ENCODE measurements at places on chromosomes 1 and 21. TPM values are rescaled to one million over a fixed set of nuclear protein-coding genes. Genes with fewer than 3 reads are reported as not detected.

- no peak overlapping the region for H3K4me3 ChIP-seq
- peaks cover 53% of the 10 kb centered on the region for H3K36me3 ChIP-seq
- no peak for DNase-seq
Measured at GRCh38 chr1:21260405-21261125, 29.7 kb downstream of the ECE1 start.

GRCh38 chr1:61782771-61783170, 40.5 kb downstream of the PATJ start:
- H3K27ac ChIP-seq, result peak overlapping the region; percentile 80
- H3K27me3 ChIP-seq, result no peaks in the 10 kb centered on the region
- H3K4me1 ChIP-seq, result peaks cover 38% of the 10 kb centered on the region

- H3K4me3 ChIP-seq, result no peak overlapping the region
- no peaks in the 10 kb centered on the region for H3K36me3 ChIP-seq
Measured at GRCh38 chr1:118940957-118941356, 47.2 kb downstream of the TBX15 start.

- H3K4me1 ChIP-seq, result no peaks in the 10 kb centered on the region
- H3K36me3 ChIP-seq, result no peaks in the 10 kb centered on the region
- H3K27me3 ChIP-seq, result no peaks in the 10 kb centered on the region
- H3K27ac ChIP-seq, result no peak overlapping the region
Measured at GRCh38 chr1:177857285-177857684, 112.6 kb downstream of the SEC16B start.

Gene TRIM46
- total RNA-seq, result 14.6 TPM

- H3K4me3 ChIP-seq, result no peak overlapping the region
- H3K4me1 ChIP-seq, result peaks cover 8% of the 10 kb centered on the region
- peaks cover 10% of the 10 kb centered on the region for H3K27me3 ChIP-seq
Measured at GRCh38 chr1:23459338-23459757, 24.6 kb downstream of the ASAP3 start.

Gene RBM8A
- 204 TPM for total RNA-seq

Gene KRTAP19-3
- not detected for total RNA-seq

- H3K4me1 ChIP-seq, result peaks cover 33% of the 10 kb centered on the region
- H3K36me3 ChIP-seq, result peaks cover 28% of the 10 kb centered on the region
Measured at GRCh38 chr21:44615911-44616590, 4.2 kb downstream of the KRTAP10-8 start.

GRCh38 chr21:38443110-38443509, 55.2 kb downstream of the ERG start:
- H3K27ac ChIP-seq, result no peak overlapping the region
- no peak for DNase-seq
- H3K27me3 ChIP-seq, result peaks cover 2% of the 10 kb centered on the region

- no peak for DNase-seq
- H3K4me3 ChIP-seq, result no peak overlapping the region
- H3K36me3 ChIP-seq, result no peaks in the 10 kb centered on the region
- no peaks in the 10 kb centered on the region for H3K27me3 ChIP-seq
- H3K4me1 ChIP-seq, result no peaks in the 10 kb centered on the region
Measured at GRCh38 chr21:43825242-43825935, 36.0 kb downstream of the RRP1 start.

- H3K4me1 ChIP-seq, result no peaks in the 10 kb centered on the region
- peaks cover 7% of the 10 kb centered on the region for H3K27me3 ChIP-seq
- no peak for DNase-seq
- no peaks in the 10 kb centered on the region for H3K36me3 ChIP-seq
Measured at GRCh38 chr1:114232691-114233090, 79.0 kb upstream of the SYT6 start.

DNA sequence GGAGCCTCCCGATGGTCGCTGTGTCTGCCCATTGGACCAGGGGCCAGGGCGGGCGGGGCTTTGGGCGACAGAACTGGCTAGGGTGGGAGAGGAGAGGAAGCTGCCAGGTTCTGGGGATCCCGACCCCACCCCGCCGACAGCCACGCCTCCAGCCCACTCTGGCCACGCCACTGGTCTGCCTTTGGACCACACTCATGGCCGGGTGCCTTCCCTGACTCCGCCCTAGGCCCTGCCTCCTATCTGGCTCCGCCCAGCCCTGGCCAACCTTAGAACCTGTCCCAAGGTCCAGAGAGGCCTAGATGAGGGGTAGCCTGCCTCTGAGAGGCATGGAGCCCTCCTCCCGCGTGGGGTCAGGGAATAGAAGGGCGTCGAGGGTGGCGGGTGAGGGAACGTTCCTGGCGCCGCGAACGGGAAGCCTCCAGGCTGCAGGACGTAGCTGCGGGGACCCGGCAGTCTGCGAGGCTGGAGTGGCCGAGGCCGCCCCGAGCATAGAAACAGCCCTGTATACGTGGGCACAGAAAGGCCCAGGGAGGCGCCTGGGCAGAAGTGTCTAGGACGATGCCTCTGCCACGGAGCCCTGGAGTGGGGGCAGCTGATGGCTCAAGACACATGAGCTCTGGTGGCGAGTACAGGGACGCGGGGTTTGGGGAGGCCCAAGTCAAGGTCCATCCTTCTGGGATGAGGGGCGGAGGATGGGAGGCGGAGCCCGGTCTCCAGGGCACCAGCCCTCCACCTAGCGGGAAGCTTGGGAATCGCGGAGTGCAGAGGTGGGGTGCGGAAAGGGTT, 11.5 kb upstream of the COL16A1 start:
- no peak overlapping the region for H3K4me3 ChIP-seq
- no peak overlapping the region for H3K27ac ChIP-seq
- peaks cover 58% of the 10 kb centered on the region for H3K27me3 ChIP-seq
- peak; percentile 30 for DNase-seq
- H3K4me1 ChIP-seq, result peaks cover 10% of the 10 kb centered on the region
- no peaks in the 10 kb centered on the region for H3K36me3 ChIP-seq

Data from activated CD8-positive, alpha-beta T cell treated with anti-CD3 and anti-CD28 coated beads, Interleukin-2, amount 10 ng/mL, durations not matched to agents 7 days and 5 days (primary cell).